SK-N-DZ (cell line): ENCODE measurements at places on chromosomes 1 and 21.

GRCh38 chr1:92784021-92784638 lies 778 bp downstream of the EVI5 start:
- peak; percentile 8 for DNase-seq

GRCh38 chr1:54153535-54154439 lies 987 bp upstream of the CDCP2 start:
- peak; percentile 28 for DNase-seq

GRCh38 chr1:47839433-47839760 lies 157.8 kb downstream of the TRABD2B start:
- no peak for DNase-seq

- peak; percentile 59 for DNase-seq
Measured at GRCh38 chr1:247118946-247119446, 14.8 kb upstream of the ZNF669 start.
